AG08395 (cell line): ENCODE measurements at places on chromosomes 11 and 22.
A peak's percentile ranks its signal among the peaks of the same experiment; 100 is the strongest.

DNA sequence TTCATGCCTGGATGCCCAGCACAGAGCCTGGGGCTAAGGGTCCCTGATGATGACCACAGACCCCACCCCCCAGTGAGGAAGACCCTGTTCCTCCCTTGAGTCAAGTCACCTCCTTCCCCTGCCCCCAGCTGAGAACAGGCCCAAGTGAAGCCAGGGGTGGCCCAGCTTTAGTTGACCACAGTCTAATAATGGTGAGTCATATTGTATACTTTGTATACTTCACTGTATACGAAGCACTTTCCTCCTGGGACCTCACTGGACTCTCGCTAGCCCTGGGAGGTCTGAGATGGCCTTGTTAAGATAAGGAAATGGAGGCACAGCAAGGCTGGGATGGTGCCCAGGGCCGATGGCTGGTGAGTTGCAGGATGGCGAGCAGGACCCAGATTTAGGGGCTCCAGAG is 3.7 kb upstream of the FLRT1 start:
- no peak for DNase-seq

- DNase-seq: no peak
Measured at GRCh38 chr22:27726331-27726685, 75.2 kb downstream of the MN1 start.

GRCh38 chr11:43515090-43515489 is 156.4 kb downstream of the TTC17 start:
- no peak for DNase-seq

- no peak for DNase-seq
Measured at GRCh38 chr22:31537019-31537535, 40.7 kb downstream of the SFI1 start.

DNA sequence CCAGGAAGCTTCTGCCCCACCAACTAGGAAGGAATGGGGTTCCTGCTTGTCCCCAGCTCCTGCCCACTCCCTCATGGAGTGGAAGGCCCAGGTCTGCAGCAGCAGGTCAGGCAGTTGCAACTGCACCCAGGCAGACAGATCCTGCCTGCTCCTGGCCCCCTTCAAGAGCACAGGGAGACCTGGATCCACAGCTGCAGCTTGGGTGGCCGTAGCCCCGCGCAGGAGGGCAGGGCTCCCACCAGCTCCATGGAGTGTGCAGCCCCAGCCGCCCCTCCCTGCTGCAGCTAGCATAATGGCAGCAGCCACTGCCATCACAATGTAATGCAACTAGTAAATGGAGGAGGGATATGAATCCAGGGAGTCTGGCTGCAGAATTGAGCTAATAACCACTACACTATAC is 187.5 kb upstream of the PLET1 start:
- DNase-seq: no peak

- DNase-seq: peak; percentile 41
Measured at GRCh38 chr11:128890543-128891368, at the start of gene KCNJ5. KCNJ5 (plus strand) TSS chr11:128891356; CDS start chr11:128911274, 19,918 bp downstream.

DNA sequence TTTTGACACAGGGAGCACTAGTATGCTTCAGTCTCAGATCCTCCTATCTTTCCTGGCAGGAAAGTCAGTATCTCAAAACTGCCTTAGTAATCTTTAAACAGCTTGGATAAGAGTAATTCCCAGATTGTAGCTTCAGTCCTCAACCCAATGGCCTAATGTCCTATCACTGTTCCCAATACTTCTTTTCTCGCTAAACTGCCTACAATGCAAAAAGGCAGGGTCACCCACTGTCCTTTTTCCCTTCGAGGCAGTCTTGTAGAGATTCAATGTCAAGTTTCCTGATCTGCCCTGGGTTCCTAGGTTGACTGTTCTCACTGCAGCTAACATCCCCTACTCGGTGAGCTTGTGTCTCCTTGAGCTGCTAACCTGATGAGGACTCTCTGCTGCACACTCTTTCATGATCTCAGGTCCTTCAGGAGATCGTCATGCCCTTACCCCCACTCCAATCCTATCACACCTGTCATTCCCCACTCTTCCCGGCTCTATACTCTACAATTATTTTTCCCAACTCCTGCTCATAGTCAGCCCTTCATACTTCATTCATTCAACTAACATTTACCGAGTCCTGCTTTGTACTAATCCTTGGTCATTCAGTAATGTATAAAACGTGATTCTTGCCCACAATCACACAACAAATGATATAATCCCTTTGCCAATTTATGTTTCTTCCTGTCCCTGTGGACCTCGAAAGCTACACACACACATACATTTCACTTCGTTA is 904 bp downstream of the C2CD3 start:
- no peak for DNase-seq
